ENCODE measurements at places on chromosomes 3 and 15.

DNA sequence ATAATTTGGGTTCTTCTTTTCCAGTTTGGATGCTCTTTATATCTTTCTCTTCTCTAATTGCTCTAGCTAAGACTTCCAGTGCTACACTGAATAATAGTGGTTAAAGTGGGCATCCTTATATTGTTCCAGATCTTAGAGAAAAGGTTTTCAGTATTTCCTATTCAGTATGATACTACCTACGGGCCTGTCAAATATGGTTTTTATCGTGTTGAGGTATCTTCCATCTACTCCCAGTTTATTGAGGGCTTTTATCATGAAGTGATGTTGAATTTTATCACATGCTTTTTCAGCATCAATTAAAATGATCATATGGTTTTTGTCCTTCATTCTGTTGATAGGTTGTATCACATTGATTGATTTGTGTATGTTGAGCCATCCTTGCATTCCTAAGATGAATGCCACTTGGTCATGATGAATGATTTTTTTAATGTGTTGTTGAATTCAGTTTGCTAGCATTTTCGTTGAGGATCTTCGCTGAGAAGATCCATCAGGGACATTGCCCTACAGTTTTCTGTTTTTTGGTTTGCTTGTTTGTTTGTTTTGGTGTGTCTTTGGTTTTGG is 3.0 kb upstream of the LRRC34 start:
- no peak for DNase-seq

DNA sequence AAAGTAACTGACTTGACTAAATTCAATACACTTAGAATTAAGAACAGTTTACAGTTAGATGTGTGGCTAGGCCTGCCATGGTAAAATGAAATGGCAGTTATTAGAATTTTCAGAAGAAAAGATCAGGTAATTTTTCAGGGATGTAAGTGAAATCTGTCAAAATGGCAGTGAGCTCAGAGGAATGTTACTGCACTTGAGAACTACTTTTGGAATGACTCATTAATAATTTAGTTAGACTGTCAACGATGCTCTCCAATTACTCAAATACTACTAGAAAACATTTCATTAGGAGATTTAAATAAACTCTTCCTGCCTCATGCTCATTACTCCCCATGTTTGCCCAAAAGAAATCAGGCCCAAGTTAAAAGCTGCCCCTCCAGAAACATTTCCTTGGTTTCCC is 84.4 kb downstream of the RFTN1 start:
- DNase-seq, result no peak

GRCh38 chr15:83185561-83185960 is 22.1 kb downstream of the HDGFL3 start:
- no peak for DNase-seq

GRCh38 chr3:149628957-149629670 is 28.7 kb downstream of the WWTR1 start:
- no peak for DNase-seq

DNA sequence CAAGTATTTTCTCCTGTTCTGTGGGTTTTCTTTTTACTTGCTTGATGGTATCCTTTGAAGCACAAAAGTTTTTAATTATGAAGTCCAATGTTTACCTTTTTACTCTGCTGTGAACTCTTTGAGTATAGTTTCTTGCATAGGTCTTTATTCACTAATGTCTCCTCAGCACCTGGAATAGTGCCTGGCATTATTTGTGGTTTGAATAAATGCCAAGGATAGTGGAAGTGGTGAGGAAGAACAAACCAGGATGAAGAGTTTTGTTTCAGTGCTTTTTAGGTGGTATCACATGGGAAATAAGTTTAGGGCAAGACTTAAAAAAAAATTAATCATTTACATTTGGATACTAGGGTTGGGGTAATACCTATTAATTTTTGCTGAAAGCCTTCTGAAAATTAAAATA is 25.7 kb downstream of the GPD1L start:
- no peak for DNase-seq

- DNase-seq, result no peak
Observed at GRCh38 chr3:172972717-172973116, 168.3 kb downstream of the SPATA16 start.

GRCh38 chr3:129025108-129025507 is 24.0 kb downstream of the EFCC1 start:
- DNase-seq, result no peak

DNA sequence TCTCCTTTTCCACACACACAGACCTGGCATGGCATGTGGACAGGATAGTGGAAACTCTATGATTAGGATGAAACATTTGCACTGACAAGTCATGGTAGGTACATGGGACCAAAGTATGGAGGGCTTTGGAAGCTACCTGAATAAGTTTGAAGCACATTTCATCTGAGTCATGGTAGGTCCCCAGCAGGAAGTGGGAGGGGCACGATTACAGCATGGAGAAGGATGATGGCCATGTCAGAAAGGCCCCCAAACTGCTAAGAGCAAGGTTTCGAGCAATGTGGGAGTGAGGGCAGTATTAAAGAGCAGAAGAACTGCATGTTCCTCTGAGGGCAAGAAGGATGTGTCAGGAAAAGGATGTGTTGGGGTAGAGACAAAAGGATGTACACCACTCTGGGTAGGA is 51.5 kb upstream of the CSTA start:
- DNase-seq, result no peak

DNA sequence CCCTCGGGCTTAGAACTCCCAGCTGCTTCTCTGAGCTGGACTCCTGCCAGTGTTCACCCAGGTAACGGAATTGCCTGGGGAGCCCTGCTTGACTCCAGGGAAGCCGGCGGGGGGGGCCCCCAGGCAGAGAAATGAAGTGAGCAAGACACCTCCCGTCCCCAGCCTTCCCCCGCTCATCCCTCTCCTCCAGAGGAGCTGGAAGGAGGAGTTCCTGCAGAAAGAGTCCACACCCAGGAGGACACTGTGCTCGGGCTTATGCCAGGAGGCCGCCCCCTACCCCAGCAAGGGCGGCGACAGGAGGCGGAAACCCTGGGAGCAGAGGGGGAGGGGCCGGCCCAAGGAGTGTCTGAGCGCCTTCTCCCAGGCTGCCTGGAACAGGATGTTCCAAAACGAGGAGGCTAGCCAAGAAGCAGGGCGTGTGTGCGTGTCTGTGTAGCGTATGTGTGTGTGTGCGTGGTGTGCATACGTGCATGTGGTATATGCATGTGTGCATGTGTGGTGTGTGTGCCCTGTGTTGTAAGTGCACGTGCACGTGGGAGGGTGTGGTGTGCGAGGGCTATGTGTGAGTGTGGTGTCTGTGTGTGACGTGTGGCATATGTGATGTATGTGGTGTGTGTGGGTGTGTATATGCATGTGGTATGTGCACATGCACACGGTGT is 511.3 kb downstream of the SHQ1 start:
- no peak for DNase-seq

DNA sequence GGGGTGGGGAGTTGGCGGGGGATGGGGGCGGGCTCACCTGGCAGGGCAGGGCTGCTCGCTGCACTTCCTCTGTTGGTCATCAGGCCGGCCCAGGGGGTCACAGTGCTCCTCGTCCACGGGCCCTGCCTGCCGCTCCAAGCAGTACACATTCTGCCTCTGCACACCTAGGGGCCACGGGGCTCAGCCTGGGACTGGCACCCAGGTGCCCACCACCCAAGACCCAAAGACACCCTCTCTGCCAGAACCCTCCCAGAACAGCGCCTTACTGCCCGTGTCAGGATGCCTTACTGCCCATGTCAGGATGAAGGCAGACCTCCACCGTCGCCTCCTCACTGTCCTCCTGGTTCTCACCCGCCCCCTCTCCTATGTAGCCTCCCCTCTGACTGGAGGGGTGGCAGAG is 43.2 kb downstream of the ADAMTS7 start:
- DNase-seq, result no peak

GRCh38 chr3:137099364-137100219 is 141.8 kb downstream of the IL20RB start:
- DNase-seq, result no peak

DNA sequence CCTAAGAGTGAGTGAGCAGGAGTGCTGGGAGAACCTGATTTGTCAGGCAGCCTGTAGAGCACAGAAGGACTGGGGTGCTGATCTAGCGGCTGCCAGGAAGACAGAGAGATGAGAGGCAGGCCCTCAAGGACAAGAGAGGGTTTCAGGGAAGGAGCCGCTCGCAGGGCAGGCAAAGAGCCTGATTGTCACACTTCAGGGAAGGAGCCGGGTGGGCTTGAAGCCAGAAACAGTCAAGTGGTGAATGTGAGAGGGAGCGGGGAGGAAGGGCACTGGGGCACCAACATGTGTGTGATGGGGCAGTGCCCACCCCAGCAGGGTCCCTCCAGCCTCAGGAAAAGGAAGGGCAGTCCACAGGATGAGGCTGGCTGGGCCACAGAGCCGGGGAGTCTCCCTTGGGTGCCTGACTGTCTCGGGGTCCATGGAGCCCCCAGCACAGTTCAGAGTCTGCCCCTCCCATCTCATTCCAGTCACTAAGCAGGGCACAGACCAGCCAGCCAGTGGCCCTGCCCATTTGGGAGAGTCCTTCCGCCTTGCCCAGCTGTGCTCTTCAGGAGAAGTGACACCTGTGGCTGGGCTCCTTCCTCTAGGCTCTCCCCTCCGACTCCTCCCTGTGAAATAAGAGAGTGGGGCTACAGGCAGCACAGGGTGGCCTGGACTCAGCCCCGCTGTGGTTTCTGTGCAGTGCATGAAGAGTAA is 148.6 kb downstream of the RAB11A start:
- DNase-seq, result no peak

DNA sequence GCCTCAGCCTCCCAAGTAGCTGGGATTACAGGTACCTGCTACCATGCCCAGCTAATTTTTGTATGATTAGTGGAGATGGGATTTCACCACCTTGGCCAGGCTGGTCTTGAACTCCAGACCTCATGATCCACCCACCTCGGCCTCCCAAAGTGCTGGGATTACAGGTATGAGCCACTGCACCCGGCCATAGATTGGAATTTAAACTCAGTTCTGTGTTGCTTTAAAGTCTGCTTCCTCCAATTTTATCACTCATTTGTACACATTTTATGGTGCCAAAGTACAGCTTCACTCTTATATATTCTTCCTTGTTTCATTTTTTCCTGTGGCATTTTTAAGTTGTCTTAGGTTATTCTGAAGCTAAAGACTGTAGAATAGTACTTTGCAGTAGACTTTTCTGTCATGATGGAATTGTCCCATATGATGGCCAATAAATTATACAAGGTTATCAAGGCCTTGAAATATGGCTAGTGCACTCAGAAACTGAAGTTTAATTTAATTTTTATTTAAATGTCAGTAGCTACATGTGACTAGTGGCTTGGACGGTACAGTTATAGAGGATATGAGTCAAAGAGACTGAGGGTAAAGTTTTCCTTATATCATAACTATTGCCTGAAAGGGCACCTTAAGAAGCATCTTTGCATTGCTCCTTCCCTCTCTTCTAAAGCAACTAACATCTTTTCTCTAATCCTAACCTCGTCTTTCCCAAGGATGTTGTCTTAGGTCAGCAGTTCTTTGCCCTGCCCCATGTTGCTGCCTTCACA is 28.1 kb downstream of the ATP11B start:
- no peak for DNase-seq

- no peak for DNase-seq
Observed at GRCh38 chr3:141122455-141123030, 71.4 kb downstream of the SPSB4 start.

DNA sequence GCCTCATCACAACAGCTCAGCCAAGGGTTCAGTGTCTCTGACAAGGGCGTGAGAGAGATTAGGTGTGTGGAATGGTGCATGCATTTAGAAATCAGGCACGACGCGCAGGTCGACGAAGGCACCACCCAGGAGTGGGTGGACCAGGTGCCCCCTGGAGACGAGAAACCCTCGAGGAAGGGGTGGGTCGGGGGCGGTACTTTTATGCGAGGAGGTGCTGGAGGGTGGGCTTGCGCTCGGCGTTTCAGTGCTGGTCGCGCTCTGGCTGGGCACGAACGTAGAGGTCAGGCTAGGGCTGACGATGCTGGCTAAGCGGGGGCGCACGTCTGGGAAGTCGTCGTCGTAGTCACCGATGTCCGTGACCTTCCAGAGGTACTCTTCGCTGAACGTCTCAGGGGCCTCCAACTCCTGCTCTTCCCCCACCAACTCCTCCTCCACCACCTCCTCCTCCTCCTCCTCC is 393 bp downstream of the ERICH6 start:
- DNase-seq, result peak; percentile 9

DNA sequence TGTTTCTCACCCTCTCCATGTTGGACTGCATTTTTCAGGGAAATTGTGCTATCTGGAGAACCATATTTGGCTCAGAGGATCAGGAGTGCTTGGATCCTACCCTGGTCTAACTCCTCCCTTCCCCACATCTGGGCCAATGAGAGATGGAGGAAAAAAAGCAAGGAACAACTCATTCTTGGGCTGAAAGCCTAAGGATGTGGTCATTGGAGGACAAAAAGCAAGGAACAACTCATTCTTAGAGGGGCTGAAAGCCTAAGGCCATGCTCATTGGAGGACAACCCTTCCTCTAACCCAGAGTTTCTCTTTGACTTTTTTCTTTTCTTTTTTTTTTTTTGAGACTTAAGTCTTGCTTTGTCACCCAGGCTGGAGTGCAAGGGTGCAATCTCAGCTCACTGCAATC is 48.6 kb upstream of the CHRNB4 start:
- no peak for DNase-seq

Measured in stimulated activated CD4-positive, alpha-beta T cell treated with anti-CD3 and anti-CD28 coated beads, Interleukin-1b, Interleukin-23, amount 100 ng/mL, for 48 hours (primary cell).